A549 treated with RU486 at 1 μM for 4 hours (cell line): ENCODE measurements at places on chromosomes 6 and 20. TPM values are rescaled to one million over a fixed set of nuclear protein-coding genes. Genes with fewer than 3 reads are reported as not detected.

PNPLA1 gene
- total RNA-seq: not detected in 5 replicates

ZNF334 gene
- total RNA-seq: not detected in 5 replicates

TGM2 gene
- 292 to 467 TPM (median 378 TPM) in 5 replicates for total RNA-seq

IL17F gene
- total RNA-seq: not detected in 5 replicates

SYNDIG1 gene
- 1.2 to 2.7 TPM (median 1.8 TPM) in 5 replicates for total RNA-seq
